Smooth muscle cell of the umbilical artery (primary cell): ENCODE measurements at places on chromosomes 7 and 10. TPM values are rescaled to one million over a fixed set of nuclear protein-coding genes. Genes with fewer than 3 reads are reported as not detected.

Gene IMMP2L
- 10.1 and 11.0 TPM in 2 replicates for total RNA-seq

Gene ECHS1
- 57.3 and 62.9 TPM in 2 replicates for total RNA-seq

Gene TRIL
- total RNA-seq: 0.65 and 2.4 TPM in 2 replicates

Gene HPS6
- 30.6 and 38.2 TPM in 2 replicates for total RNA-seq

Gene HSPA14
- total RNA-seq: 11.6 and 13.7 TPM in 2 replicates

Gene BHLHA15
- total RNA-seq: 0.89 and 1.3 TPM in 2 replicates

Gene SLC39A12
- not detected in 2 replicates for total RNA-seq

Gene DGKB
- total RNA-seq: 0.59 and 1.2 TPM in 2 replicates

Gene LBX1
- not detected in 2 replicates for total RNA-seq
